ENCODE measurements at places on chromosomes 2 and 18. TPM values are rescaled to one million over a fixed set of nuclear protein-coding genes. Genes with fewer than 3 reads are reported as not detected.

The DTNA gene
- 9.7 TPM for total RNA-seq

The ANKRD30BL gene
- not detected for total RNA-seq

The ALK gene
- 0.88 TPM for total RNA-seq

The TPRKB gene
- total RNA-seq, result 18.4 TPM

The OTOF gene
- total RNA-seq, result 0.66 TPM

GRCh38 chr2:151337643-151338042 is 19.7 kb upstream of the TNFAIP6 start:
- DNase-seq, result no peak

DNA sequence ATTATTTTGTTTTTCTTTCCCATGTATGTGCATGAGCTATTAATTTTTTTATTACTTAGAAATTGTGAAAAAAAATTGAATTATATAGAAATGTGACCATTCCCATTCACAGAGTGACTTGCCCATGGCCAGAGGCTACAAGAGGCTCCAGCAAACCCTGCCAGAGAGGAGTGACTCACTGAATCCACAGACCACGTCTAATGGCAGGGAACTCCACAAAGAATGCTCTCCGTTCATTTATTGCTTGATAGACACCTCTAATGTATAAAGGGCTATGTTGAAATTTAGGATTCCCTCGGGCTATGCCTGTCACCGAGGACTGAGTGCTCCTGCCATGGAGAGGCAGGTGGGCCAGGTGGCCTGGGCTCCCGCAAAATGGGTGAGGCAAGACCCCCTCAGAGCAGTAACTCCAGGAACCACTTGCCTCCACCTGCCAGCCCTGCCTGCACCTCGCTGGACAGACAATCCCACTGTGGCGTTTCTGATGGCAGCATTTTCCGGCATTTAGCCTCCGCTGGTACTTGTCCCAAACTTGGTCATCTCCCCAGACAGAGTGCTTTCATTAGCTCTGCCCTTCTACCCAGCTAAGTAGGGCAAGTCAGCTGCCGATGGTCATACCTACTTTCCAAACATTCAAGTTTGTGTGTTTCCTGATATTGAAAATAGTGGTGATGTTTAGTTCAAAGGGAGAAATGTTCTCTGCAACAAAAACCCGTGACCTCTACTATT is 200.3 kb downstream of the PRKCE start:
- DNase-seq, result no peak

DNA sequence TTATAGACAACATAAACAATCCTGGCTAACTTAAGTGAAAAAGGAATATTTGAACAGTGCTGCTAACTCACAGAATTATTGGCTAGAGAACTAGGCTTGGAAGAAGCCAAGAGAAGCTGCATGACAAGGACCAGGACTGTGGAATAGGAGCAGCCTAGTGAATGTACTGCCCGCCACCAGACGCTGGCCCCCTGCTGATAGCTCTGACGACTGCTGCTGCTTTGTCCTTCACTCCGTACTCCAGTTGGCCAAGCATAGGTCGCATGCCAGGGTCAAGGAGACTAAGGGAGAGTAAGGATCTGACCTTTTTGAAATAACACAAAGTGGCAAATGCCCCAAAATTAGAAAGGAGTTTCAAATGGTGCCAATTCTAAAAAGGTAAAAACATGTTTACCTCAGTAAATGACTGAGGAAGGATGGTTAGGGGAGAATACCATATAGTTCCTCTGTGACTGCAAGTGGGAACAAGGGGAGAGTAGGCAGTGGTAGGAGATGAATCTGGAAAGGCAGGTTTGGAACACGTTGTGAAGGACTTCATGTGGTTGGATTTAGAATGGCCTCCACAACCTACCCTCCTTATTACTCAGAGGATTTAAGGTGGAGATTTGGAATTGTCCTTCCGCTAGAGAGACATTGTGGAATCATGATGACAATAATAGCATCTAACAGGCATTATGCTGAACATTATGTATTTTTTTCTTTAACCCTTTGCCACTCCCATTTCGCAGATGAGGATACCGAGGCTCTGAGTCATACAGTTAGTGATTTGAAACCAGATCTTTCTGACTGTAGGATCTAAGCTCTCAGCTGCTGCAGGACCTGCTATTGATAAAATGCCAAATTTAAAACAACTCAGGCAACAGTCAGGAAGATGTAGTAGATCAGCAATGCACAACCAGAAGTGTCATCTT is 19.5 kb downstream of the STRADB start:
- DNase-seq, result no peak

DNA sequence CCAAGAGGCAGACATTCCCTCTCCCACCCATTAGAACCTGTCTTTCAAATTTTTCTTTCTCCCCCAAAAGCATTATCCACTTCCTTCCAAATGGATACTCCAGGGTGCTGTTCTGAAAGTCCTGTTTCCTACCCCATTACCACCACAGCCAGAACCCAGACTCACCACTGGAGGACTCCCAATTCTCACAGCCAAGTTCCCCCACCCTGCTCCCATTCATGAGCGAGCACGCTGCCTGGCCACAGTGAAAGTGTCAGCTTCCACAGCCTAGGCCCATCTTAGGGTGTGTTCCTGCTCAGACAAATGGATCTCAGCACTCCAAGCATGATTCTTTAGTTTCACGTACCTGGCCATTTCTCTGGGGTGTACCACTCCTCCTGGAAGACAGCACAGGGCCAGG is 3.8 kb upstream of the ANKRD53 start:
- no peak for DNase-seq

DNA sequence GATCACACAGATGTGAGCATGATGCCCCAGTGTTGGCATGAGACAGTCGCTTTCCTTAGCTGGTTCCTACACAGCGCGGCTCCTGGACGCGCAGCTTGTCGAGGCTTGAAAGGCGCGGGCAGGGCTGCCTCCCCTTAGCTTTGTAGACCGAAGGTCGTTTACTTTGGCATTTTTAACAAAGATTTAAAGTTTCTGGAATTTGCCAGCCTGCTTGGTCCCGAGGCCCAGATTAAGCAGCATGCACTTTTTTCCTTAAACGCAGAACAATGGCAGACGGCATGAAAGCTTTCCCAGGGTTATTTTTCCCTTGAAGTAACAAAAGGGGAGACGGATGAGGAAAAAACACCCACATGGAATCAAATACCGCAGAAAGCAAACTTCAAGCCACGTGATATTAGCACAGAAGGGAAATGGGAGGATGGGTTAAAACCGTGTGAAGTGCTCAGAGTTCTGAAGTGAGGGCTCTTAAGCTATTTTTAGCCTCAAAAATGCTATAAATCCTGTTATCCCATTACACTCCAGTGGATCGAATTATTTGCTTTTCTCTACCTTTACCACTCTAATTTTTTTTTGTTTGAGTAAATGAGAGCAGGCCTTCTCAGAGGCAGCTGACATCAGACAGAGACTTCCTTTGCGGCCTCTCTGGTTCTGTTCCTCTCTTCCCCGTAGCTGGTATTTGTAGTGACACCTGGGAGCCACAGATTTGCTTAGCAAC is 55.7 kb downstream of the NPAS2 start:
- DNase-seq, result no peak

DNA sequence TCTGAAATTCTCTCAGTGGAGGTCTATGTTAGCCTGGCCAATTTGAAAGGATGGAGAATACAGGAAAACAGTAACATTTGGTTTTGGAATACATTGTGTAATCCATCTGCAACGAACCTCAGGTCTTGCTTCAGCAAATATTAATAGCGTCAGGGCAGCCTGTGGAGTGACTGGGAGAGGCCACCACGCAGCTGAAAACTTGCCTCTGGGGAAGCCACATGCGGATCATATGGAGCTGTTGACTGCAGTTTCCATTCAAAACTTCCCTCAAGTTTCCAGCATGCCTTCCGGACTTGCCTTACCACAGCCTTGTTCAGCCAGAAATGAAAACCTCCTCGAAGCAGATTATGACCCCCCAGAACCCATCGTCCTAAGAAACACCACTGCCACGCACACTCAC is 25.7 kb downstream of the BCL11A start:
- DNase-seq, result no peak

DNA sequence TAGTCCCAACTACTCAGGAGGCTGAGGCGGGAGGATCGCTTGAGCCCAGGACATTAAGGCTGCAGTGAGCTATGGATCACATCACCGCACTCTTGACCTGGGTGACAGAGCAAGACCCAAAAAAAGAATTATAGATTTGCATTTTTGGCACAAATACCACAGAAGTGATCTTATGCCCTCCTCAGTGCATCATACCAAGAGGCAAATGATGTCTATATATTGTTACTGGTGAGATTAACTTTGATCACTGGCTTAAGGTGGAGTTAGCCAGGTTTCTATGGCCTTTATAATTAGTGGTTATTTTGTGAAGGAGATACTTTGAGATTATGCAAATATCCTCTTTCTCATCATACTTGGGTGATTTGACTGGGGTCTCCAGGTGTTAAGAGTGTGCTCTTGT is 22.1 kb upstream of the CATIP start:
- DNase-seq, result no peak

- no peak for DNase-seq
Measured at GRCh38 chr2:31813016-31813415, 197.8 kb downstream of the MEMO1 start.

- no peak for DNase-seq
Measured at GRCh38 chr18:37566479-37567060, 972 bp upstream of the CELF4 start.

GRCh38 chr18:79851950-79852349 is 54.2 kb downstream of the KCNG2 start:
- DNase-seq, result no peak

GRCh38 chr2:140295767-140296166 is 1515.6 kb upstream of the NXPH2 start:
- no peak for DNase-seq

DNA sequence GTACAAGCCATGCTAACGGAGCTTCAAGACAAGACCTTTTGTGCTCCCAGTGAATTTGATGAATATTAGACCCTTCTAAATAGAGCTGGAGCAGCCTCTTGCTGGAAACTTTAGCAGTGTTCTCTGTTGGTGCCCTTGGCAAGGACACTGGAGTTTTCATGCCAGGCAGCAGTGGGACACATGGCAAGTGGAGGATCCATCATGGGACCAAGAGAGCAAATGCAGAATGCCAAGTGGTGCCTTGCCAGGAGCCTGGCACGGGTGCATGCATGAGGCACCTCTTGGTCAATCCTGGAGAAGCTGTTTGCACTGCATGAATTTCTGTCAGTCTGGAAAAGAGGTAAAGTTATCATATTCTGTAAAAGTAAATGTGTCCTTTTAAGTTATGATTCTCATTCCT is 59.1 kb downstream of the NETO1 start:
- no peak for DNase-seq

- DNase-seq, result no peak
Measured at GRCh38 chr2:239293775-239294430, 106.9 kb downstream of the HDAC4 start.

DNA sequence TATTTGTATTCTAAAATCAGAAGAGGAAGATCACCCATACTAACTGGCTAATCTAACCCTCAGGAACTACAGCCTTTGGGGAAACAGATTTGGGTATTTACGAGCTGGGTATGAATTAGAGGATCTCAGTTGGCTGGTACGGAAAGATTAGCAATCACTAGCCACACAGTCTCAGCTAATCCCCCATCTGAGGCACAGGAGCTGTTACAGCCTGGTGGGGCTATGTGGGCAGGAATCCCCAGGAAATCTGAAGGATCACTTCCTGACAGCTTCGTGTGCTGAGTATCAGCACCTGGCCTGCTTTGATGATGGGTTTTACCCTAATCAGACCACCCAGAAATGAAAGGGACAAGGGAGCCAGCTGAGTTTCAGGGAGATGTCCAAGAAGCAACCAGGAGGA is 206.3 kb downstream of the AFF3 start:
- DNase-seq, result no peak

DNA sequence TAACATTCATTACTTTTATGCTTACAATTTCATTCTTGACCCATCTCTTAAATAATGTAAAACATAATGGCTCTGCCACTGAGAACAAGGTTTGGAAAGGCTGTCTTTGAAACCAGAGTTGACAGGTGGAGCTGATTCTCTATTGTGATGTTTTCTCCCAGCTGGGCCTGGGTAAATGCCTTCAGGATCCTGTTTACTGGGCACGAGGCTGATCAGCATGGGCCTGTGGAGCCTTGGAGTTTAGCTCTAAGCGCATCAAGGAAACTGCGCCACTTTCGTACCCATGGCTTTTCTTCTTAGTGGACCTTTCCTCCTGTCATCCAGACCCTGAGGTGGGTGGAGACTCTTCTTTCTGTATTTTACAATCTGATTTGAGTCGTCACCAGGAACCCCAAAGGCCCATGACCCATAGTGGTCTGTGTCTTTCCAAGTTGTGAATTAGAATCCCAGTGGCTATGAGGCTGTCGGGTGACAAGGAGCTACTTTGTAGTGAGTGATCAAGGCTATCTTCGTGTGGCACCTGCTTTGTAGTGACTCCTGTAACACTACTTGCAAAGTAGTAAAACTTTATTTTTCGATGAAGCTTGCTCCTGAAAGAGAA is 123.1 kb downstream of the LPIN1 start:
- DNase-seq, result no peak

DNA sequence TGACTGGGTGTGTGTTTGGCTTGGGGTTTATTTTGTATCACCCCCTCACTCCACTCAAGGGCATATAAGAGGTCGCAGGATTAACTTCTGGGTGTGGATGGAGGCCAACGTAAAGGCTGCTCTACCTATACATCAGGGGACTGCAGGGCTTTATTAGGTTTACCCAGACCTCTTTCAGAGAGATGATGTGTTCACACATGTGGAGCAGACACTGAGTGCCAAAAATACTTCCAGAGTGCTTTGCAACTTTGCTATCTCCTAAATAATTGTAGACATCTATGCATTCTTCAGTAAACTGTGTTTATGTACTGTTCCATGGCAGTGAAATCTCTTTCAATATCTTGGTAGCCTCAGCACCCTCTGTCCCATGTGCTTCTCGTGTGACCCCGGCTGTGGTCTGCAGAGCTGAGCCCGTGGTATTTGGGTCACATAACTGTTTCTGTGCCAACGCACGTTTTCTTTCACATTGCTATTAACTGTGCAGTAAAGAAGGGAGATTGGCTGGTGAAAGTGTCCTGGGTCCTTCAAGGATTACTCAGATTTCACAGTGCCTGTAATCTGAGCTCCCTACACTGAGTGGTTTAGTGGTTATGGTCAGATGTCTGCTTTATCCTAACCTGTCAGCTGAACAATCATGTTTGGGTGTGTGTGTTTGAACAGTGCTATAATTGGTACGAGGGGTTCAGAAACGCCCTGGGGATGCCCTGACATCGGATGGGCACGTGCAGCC is 208.1 kb downstream of the VAPA start:
- DNase-seq, result no peak

DNA sequence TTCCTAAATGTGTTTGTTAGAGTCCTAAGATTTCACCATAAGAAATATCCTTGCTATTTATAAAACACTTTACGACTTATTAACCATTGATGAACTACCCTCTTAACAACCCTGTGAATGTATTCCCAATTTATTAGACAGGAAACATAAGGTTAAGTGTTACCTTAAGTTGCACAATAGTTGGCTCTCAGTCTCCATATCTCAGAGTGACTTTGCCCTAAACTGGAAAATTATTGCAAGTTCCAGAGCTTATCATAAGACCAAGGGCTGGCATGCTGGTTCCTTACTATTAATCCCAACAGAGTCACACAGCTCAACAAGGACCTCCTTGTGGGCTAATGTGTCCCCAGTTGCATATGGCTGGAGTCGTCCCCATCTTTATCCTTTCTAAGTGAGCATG is 165.8 kb downstream of the INSIG2 start:
- no peak for DNase-seq

- DNase-seq, result no peak
Measured at GRCh38 chr2:39487398-39488250, 50.5 kb upstream of the MAP4K3 start.

- no peak for DNase-seq
Measured at GRCh38 chr2:143954186-143954585, 565.7 kb downstream of the ZEB2 start.

- DNase-seq, result no peak
Measured at GRCh38 chr2:135762022-135762421, 20.4 kb downstream of the UBXN4 start.

Data from Peyer's patch (tissue), 4 donors.